ENCODE measurements at places on chromosomes 12 and 14.

GRCh38 chr12:86711731-86712130 is 455.5 kb upstream of the MGAT4C start:
- DNase-seq, result no peak

- no peak for DNase-seq
Observed at GRCh38 chr14:72479461-72479931, 414.4 kb downstream of the DPF3 start.

- peak; percentile 6 for DNase-seq
Observed at GRCh38 chr14:51167587-51168214, 72.3 kb upstream of the TMX1 start.

DNA sequence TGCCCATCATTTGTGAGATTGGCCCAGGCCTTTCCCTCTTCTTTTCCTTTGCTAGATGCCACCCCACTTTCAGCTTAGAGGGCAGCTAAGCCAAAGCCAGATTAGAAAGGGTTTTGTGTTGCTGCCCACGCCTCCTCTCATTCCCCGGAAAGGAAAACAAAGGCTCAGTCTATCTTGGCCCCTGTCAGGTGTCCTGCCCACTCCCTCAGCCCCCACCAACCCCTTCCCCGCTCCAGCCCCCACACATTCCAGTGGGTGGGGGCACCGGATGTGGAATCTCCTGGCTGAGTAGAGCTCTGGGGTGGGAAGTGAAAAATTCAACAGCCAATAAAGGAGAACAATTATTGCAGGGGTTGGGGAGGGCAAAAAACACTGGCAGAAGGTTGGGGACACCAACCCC is 2.2 kb downstream of the BLOC1S1 start:
- peak; percentile 46 for DNase-seq

DNA sequence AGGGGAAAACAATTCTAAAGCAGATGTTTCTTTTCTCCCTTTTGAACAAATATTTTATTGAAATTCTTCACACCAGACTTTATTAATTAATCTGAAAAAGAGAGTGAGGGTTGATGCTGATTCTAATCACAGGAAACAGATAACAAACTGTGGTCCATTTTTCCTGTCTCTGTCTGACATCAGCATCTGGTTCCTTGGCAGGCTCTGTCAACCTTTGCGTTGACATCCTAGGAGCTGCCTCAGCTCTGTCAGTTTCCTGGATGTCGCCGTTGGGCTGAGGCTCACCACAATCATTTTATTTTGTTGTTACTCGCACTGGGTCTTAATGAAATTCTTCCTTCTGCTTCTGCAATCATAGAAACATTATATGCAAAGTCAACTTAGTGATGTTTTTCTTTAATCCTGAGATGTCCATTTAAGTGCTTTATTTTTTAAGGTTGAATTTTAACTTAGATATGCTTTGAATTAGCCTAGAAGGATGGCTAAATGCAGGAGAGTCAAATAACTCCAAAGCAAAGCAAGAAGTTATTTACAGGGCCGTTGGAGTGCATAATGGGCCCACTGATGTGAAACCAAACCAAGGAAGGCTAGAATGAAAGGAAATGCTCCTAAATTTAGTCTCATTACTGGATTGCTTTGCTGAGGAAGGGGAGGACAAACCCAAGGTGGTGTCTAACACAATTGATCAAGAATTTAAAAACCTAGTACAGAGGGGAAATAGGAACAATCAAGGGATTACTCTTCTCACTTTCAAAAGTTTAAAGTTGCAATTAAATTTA is 542.4 kb downstream of the FLRT2 start:
- no peak for DNase-seq

- peak; percentile 32 for DNase-seq
Observed at GRCh38 chr12:115640929-115641328, 636.6 kb downstream of the MED13L start.

- no peak for DNase-seq
Observed at GRCh38 chr12:12019881-12020280, 50.9 kb upstream of the BCL2L14 start.

- no peak for DNase-seq
Observed at GRCh38 chr12:119721306-119721705, 53.4 kb downstream of the PRKAB1 start.

DNA sequence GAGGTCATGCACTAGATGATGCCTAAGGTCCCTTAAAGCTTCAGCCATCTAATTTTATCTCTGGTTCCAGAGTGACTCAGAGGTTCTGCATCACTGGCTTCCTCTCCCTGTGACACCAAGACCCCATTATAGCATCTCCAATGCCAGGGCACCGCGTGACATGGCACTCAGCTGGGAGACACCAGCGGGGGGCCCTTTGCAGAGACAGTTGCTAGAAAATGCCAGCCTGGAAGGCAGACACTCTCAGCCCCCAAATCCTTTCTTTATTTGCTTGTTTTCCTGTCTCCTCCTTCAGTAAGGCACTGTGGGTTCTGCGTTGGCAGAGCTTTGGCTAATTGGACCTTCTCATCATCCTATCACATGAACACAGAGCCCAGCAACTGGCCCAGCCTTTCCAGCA is 123.5 kb upstream of the VRK1 start:
- no peak for DNase-seq

GRCh38 chr14:104419865-104420505 is 159.6 kb upstream of the C14orf180 start:
- no peak for DNase-seq

- DNase-seq, result no peak
Observed at GRCh38 chr14:56423544-56423943, 156.1 kb upstream of the TMEM260 start.

GRCh38 chr14:92400579-92401444 is 77.8 kb downstream of the SLC24A4 start:
- no peak for DNase-seq

DNA sequence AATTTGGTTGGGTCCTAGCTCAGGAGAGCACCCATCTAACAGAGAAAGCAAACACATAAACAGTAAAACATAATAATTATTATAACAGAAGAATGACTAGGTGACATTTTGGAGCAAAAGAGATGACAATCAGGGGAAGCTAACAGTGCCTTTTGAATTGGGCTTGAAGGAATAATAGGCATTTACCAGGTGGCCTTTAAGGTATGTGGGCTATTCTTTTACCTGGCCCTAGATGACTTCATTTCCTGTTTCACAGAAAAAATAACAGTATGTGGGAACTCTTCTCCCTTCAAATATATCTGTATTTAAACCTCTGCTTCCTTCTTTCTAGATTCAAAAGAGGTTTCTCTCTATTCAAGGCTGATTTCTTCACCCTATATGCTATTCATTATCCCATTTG is 3.8 kb downstream of the IRAK4 start:
- no peak for DNase-seq

DNA sequence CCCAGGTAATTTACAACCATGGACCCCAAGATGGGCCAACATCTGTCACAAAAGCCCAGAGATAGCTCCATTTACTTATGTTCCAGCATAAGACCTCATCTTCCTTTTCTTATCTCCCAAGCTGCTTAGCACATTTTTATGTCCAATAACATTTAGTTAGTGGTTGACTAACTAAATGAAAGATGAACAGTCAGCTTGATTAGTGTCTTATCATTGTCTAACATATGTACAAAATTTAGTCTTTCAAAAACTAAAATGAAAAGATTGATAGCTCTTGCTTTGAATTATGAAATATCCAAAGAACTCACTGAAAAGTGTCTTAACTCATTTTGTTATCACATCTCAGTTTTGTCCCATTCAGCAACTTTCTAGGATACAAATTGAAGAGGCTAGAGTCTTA is 163.1 kb upstream of the EGLN3 start:
- DNase-seq, result no peak

- no peak for DNase-seq
Observed at GRCh38 chr12:28800129-28800528, 348.9 kb upstream of the FAR2 start.

DNA sequence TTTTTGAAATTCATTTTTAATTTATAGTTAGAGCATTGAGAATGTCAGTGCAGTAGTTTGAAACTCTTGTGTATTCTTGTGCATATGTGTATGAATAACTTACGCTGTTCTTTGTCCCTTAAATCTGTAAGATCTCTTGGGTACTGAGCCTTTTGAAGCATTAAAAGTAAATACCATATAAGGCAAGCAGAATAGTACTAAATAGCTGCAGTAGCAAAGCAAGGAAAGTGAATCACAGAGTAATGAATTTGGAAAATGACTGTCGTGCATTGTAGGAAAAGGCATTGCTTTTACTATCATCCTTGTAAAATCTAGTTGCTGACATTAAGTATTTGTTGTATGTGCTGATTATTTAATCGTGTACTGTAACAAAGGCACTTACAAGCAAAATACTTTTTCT is 12.1 kb downstream of the CNOT2 start:
- peak; percentile 39 for DNase-seq

DNA sequence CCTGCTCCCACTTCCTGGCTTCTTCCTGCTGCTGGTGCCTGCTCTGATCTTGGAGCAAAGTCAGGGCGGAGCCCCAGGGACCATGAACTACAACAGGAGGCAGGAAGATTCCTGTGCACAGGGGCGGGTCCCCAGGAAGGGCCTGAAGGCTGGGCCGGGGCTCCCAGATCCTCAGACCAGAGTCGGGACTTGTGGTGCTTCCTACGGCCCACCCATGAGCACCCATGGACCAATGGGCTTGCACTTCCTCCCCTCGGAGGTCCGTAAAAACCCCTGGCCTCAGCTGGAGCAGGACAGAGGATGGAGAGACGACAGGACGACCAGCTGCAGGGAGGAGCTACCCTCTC is 1287.1 kb downstream of the TMEM121 start:
- DNase-seq, result no peak

Data from EL (cell line).